RWPE1 (cell line): ENCODE measurements at places on chromosomes 3 and 15.
A peak's percentile ranks its signal among the peaks of the same experiment; 100 is the strongest.

DNA sequence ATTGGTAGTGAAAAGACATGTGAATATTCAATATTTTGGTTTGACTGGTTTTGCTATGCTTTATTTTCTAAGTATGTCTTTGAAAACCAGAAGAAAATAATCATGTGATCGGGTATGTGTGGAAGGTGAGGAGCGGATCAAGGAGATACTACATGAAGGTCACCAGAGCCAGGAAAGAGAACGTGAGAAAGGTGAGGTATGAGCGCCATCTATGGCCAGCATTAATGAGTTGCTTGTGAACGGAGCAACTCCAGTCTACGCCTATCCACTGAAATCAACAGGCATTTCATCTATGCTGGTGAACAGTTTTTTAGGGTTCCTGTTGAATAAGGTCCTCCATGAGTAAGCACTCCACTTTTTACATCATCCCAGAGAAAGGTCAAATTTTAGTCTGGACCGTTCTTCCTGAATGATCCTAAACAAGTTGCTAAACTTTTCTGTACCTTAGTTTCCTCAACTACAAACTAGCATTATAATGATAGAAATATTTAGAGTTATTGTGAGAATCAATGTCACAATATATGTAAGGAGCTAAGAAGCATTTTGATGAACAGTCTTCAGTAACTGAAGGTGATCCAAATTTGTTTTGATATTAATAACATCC lies 1435.2 kb upstream of the CADM2 start:
- peak; percentile 25 for DNase-seq

- no peak for DNase-seq
Observed at GRCh38 chr3:21729888-21730459, 21.0 kb downstream of the ZNF385D start.

GRCh38 chr3:123147754-123148535 lies 53.8 kb upstream of the SEC22A start:
- no peak for DNase-seq

DNA sequence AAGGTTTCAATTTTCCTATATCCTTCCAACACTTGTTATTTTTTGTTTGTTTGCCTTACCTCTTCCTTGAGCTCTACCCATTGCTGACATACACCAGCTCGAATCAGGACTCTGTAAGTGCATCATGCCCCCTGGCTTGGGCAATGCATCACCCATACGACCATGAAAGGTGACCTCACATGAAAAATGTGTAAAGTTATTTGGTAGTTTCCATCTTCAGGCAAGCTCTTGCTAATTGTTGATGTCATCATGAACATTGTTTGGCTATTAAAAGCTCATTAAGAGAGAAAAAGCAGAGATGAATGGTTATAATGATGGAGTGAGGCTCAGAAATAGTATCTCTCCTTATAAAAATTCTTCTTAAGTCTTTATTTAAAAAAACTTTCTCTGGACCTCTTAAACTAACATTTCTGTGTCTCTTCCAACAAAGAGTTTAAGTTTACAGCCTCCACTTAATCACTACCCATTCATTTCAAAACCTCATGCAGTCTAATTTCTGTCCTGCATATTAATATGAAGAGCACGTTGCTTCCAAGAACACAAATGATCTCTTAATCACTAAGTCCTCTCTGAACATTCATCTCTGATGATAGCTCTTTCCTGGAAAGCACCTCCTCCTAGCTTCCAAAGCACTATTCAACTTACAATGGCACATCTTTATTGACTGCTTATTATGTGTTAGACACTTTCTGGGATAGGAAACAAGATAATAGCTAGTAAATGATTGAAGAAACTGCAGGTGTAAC lies 236.3 kb downstream of the NFKBIZ start:
- DNase-seq, result no peak

- DNase-seq, result no peak
Observed at GRCh38 chr3:1600206-1600605, 498.5 kb upstream of the CNTN4 start.

- no peak for DNase-seq
Observed at GRCh38 chr3:160773722-160774121, 17.7 kb downstream of the PPM1L start.

GRCh38 chr15:85741662-85742061 lies 53.1 kb downstream of the KLHL25 start:
- DNase-seq, result no peak

- DNase-seq, result no peak
Observed at GRCh38 chr3:179526989-179527391, 35.7 kb upstream of the ACTL6A start.

- DNase-seq, result no peak
Observed at GRCh38 chr15:58454950-58455401, 23.2 kb downstream of the LIPC start.

- DNase-seq, result no peak
Observed at GRCh38 chr3:47614788-47615187, 36.1 kb upstream of the CSPG5 start.

- DNase-seq, result no peak
Observed at GRCh38 chr3:46993292-46993691, 13.8 kb downstream of the NBEAL2 start.

DNA sequence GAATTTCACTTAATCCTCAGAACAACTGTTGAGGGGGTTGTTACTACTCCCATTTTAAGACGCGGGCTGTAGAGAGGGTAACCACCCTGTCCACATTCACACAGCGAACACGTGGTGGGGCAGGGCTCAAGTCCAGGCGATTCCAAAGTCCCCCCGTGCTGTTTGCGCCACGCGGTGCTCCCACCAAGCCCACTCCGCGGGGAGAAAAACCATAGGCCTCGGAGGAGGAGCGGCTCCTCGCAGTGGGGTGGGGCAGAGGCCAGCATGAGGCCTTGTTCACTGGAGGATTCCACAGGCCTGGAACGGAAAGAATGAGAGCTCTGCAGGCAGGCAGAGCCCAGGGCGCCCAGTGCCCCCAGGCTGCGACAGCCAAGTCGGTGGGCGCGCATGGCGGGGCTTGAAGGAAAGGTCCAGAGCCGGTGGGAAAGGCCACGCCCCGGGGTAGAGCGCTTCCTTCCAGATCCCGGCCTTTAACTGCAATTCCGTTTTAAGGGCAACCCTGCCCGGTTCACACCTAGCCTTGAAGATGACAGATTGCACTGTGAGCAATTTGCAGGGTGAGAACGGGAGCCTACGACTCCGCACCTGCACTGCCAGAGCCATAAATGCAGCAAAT lies 161.8 kb upstream of the TBL1XR1 start:
- DNase-seq, result peak; percentile 48

DNA sequence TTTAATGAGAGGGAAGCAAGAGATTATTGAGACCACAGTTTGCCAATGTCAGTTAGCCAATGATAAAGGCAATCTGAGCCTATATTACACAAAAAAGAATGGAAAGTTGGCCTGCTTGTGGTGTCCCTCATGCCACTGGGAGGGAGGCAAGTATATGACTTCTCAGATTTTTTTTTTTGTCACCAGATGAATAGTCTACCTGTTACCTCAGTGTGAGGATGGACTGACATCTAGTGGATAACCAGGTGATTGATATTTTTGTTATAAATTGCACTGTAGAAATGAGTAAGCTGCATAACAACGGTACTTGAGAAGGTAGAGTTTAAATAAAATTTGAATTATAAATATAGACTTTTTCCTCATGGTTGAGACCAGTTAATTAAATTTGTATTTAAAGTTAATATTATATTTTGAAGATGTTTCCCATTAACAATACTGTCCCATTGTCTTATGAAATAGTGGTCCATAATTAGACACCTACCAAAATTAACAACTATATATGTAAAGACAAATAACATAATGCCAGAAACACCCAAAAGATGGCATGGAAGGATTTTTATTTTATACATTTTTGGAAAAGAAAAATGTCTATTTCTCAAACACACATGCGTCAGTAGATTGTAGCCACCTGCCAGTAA lies 237.8 kb upstream of the GADL1 start:
- peak; percentile 36 for DNase-seq

- peak; percentile 20 for DNase-seq
Observed at GRCh38 chr3:100107221-100107814, 7.0 kb downstream of the FILIP1L start.

GRCh38 chr3:38586546-38587520 lies 62.7 kb downstream of the SCN5A start:
- no peak for DNase-seq

DNA sequence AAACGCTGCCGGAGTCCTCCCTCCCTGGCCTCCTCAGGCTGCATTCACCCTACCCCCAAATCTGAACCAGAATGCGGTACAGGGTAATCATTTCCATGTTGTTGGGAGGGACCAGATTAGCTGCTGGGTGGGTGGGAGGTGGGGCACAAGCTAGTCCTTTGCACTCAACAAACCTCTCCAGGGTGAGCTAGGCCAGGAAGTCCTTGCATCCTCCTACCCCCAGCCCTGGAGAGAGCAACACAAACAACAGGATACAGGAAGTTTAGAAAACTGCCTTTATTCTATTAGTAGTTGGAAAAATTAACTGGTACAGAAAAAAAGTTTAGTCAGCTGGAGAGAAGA lies 702 bp upstream of the GPX1 start:
- DNase-seq, result no peak

GRCh38 chr3:184352149-184352785 lies 9.1 kb downstream of the CLCN2 start:
- no peak for DNase-seq

DNA sequence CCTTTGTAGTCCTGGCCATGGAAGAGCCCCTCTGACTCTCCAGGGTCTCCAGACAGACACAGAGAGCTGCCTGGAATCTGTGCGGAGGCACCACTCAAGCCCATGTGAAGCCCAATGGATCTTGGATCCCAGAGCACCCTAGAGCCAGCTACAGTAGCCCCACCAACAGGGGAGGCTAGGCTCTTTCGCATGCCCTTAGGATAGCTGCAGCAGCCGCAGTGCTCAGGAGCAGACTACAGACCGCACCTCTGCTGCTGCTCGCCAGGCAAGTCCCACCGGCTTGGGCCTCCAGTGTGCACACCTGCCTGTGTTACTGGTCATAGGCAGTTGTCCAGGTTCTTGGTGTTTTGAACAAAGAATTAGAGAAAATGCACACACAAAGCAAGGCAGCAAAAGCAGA lies 131.6 kb downstream of the SPATA16 start:
- DNase-seq, result no peak

DNA sequence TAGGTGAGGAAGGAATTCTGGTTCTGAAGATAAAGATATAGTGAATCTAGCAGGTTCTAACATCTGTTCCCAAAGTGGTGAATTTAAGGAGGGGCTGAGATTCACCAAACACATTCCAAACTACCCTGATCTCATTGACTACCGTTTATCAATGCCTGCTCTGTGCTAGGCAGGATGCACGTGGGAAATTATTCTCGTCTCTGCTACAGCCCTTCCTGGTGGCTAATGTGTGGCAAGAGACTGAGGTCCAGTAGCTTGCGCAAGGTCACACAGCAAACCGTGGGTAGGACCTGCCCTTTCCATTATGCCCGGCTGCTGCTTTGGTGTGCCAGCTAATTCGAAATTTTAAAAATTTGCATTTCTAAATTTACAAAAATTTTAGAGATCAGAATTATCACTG lies 209.5 kb upstream of the TRIM42 start:
- no peak for DNase-seq

GRCh38 chr3:158830391-158830790 lies 28.5 kb downstream of the MFSD1 start:
- peak; percentile 59 for DNase-seq

DNA sequence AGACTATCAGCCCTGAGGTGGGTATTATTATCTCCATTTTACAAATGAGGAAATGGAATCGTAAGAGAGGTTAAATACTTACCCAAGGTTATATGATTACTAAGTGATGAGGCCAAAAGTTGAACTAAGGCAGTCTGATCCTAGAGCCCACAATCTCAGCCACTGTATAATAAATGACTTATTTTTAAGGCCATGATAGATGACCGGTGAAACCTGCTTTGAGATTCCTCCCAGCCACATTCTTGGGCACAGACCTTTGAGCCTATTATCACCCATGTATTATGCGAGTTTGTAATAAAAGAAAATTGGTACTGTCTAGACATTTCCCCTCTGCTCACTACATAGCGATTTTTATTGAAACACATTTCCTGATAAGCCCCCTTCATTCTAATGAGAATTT lies 37.4 kb downstream of the POLQ start:
- no peak for DNase-seq

DNA sequence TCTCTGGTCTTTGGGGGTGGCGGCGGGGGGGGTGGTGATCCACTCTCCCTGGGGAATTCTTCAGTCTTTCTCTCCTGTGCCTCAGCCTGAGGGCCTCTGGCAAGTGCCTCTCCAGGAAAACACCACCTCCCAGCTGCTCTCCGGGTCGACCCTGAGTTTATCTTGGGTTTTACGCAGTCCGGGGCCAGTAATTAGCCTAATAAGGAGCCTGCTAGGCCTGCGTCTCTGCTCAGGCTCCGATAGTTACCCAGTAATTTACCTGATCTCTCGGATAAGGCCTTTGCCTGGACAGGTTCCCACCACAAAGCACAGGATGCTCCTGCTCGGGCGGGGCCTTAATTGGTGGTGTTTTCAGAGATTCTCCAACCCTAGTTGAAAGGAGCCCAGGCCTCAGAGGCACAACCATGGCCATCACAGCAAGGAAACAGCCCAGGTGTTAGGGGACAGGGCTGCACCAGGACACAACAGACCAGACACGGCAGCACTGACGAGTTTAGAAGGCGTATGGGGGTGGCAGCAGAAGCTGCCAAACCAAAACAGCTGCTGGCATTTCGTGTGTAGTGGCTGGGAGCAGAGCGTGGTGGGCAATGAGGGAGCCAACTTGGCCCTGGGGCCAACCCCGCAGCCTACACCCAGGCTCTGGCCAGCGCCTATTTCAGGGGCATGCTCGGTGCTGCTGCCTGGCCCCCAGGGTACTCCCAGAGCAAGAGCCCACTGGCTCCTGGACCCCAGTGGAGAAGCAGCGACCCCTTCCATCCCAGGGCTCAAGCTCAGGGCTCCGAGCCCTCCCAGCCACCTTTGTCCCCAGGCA lies 71.4 kb downstream of the KLF13 start:
- DNase-seq, result peak; percentile 42

DNA sequence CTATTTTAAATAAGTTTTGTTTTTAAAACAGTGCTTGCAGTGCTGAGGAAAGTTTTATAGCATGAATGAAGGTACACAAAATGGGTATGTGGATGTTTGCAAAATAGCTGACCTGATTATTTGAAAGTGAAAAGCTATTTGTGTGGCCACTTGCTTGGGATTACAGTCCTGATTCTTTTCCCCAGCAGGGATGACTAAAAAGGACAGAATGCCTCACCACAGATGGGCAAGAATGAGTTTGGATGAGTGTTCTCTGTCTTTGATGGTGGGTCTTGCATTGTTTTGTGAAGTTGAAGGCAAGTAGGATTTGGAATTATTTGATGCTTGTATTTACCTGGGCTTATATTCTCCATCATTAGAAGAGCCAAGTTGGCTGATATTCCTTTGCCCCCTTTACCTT lies 48.8 kb upstream of the MEIS2 start:
- no peak for DNase-seq
